ENCODE measurements at places on chromosomes 12 and 14. TPM values are rescaled to one million over a fixed set of nuclear protein-coding genes. Genes with fewer than 3 reads are reported as not detected.

DNA sequence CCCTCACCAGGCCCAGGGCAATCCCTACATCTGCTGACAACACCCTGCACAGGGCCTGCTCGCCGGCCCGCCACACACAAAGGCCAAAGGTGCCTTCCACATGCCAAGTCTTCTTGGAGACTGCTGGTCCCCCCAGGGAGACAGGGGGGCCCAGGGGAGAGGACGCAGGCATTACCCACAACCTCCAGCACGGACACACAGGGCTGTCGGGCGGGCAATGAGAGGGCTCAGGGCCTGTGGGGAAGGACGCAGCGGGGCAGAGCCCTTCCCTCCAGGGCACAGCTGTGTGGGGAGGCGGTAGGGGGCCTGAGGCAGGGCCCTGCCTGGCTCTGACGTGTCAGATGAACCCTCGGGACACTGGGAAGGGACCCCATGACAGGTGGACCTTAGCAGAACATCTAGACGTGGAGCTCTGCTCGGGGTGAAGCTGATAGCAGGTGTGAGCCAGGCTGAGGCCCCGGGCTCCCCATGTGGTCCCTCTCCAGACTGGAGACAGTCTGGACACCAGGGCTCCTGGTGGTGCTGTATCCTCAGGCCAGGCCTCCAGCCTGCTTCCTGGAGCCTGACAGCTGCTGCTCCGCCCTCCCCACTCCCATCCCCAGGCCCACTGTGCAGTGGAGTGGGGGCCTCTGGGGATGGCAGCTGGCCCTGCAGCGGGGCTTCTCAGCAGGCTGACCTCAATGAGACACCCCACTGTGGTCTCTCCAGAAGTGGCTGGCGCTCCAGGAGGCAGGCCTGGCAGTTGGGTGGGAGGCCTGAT lies 31.6 kb upstream of the NUDT14 start:
- H3K4me1 ChIP-seq, result no peaks in the 10 kb centered on the region
- no peaks in the 10 kb centered on the region for H3K27me3 ChIP-seq
- no peaks in the 10 kb centered on the region for H3K36me3 ChIP-seq
- H3K27ac ChIP-seq, result no peak overlapping the region
- H3K4me3 ChIP-seq, result no peak overlapping the region

- no peaks in the 10 kb centered on the region for H3K27me3 ChIP-seq
- no peaks in the 10 kb centered on the region for H3K4me1 ChIP-seq
- peaks cover under 1% of the 10 kb centered on the region for H3K36me3 ChIP-seq
- H3K27ac ChIP-seq, result peak overlapping the region; percentile 54
These were observed 17.3 kb upstream of the TMPRSS12 start for GRCh38 chr12:50825372-50825838.

- peak; percentile 68 for DNase-seq
- peak within 1 kb of the TSS; percentile 62 for H3K4me3 ChIP-seq
- H3K27me3 ChIP-seq, result peaks cover 18% of the 10 kb centered on the region
These were observed at the start of gene AGAP2 for GRCh38 chr12:57738661-57739237. Gene AGAP2 (minus strand): TSS chr12:57738742. CDS start chr12:57738246, 496 bp downstream.

DNA sequence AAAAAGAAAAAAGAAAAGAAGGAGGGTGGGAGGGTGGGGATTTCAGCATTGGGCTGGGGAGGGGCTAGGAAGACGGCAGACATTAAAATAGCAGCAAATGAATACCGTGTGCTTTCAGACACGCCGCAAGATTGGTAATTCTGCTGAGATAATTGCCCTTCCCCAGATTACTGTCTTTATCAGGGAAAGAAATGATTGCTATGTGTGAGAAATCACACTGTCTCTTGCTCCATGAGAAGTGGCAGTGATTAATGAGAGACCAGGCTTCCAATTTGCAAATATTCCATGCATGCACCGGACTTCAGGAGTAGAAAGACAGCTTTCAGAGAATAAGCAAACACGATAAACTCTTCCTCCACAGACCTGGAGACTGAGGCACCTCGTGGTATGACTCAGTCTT lies 7.6 kb upstream of the KCNA5 start:
- no peaks in the 10 kb centered on the region for H3K4me1 ChIP-seq
- no peak overlapping the region for H3K27ac ChIP-seq
- H3K36me3 ChIP-seq, result no peaks in the 10 kb centered on the region

DNA sequence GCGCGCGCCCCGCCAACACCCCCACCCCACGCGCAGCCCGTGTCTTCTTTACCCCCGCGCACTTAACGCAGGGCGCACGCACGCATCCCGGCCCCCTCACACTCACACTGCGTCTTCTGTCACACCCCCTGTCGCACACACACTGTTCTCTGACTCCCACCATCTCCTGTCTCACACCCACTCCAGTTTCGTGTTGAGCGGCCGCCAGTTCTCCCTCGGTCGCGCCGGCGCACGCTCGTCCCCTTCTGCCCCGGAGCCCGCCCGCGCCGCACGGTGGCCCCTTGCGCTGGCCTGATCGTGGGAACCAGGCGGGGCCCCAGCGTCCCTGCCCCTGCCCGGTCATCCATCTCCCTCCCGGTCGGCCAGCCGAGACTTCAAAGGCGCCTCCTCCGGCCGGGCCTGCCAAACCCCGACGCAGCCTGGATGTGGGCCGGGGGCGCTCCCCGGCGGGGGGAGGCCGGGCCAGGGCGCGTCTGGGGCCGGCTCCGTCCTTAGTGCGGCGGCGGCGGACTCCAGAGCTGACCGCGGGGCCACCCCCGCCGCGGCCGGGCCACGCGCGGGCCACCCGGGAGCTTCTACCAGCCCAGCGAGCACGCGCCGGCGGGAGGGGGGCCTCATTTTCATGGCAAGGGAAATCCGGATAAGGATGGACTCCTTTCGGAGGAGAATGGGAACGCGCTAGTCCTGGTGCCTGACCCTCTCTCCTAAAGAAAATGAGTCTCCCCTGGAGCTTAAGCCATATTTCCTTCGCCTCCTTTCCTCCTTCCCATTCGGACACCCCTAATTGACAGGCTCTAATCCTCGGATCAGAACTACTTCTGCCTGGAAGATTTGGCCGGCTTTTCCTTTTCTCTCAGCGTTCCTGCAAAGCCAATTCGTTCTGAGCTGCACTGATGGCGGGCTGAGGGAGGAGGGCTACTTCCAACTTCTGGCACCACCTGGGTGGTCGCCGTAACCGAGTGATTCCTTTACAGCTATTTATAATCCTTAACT lies 82.0 kb upstream of the HMGA2 start:
- peak overlapping the region; percentile 79 for H3K4me3 ChIP-seq
- H3K36me3 ChIP-seq, result no peaks in the 10 kb centered on the region
- H3K4me1 ChIP-seq, result peaks cover 6% of the 10 kb centered on the region
- DNase-seq, result peak; percentile 66
- no peaks in the 10 kb centered on the region for H3K27me3 ChIP-seq

DNA sequence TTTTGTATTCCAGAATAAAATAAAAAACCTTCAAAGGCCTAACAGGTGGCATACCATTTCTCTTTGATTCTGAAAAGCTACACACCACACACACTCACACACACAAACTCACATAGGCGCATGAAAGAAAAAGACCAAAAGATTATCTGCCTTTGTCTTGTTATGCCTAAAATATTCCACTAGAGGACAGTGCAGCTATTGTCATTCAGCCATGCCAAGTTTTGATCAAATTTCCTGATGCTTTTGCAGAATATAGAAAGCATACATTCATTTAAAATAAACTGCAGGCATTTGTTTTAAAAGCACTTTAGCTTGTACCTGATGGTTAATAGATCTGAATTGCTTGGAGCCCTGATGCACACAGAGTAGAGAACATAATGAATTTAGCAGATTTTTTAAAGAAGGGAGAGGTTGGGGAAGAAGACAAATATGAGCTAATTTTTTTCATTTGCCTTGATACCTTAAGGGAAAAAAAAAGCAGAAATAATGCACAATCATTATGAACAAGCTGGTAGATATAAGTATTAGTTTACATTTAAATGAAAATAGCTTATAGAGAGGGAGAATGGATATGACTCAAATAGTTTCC lies 1766.9 kb upstream of the SEL1L start:
- no peaks in the 10 kb centered on the region for H3K36me3 ChIP-seq
- H3K27ac ChIP-seq, result peak overlapping the region; percentile 50

DNA sequence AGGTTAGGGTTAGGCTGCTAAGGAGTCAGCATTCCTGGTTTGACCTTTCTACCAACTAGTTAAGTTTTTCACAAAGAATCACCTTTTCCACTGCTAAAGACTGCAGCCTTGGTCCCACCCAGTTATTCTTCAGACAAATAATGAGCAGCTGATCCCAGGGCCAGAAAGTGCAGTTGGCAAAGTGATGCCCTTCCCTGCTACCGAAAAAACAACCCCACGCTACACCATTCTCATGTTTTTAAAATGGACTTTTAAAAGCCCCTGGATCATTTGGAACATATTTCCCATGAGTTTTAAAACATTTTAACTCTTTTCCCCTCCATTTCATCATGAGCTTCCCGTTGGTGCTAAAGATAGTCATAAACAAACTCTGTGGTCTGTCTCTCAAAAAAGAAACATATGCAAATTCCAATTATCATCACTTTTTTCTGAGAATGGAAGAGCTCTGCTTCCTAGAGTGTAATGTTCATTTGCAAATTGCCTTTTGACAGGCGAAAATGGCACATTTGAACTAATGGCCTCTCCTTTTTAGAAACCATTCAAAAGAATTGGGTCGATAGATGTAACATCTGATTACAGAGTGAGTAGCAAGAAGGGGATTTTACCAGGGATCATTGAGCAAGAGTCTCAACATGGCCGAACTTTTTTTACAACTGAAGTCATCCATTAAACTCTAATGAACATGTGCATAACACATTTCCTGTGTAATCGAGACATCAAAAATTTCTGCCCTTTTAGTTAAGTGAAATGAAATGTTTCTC lies 129.3 kb upstream of the RAP1B start:
- peak; percentile 75 for DNase-seq
- peaks cover 24% of the 10 kb centered on the region for H3K4me1 ChIP-seq
- H3K36me3 ChIP-seq, result no peaks in the 10 kb centered on the region
- H3K27ac ChIP-seq, result peak overlapping the region; percentile 33
- H3K27me3 ChIP-seq, result no peaks in the 10 kb centered on the region
- H3K4me3 ChIP-seq, result no peak overlapping the region

DNA sequence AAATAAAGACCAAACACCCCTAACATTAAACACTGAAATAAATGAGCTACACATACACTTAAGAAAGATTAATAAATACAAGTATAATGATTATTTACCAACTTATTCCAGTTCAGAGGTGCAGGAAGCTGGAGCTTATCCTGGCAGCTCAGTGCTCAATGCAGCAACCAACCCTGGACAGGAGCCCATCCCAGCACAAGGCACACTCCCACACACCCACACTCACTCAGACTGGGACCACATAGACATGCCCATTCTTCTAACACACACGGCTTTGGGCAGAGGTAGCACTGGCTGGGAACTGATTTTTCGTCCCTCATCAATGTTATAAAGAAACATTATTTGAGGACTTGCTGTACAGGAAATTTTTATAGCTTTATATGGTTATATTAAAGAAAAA lies 797.4 kb downstream of the RPS29 start:
- no peak overlapping the region for H3K27ac ChIP-seq
- H3K36me3 ChIP-seq, result no peaks in the 10 kb centered on the region
- no peaks in the 10 kb centered on the region for H3K27me3 ChIP-seq
- H3K4me1 ChIP-seq, result peaks cover 4% of the 10 kb centered on the region

DNA sequence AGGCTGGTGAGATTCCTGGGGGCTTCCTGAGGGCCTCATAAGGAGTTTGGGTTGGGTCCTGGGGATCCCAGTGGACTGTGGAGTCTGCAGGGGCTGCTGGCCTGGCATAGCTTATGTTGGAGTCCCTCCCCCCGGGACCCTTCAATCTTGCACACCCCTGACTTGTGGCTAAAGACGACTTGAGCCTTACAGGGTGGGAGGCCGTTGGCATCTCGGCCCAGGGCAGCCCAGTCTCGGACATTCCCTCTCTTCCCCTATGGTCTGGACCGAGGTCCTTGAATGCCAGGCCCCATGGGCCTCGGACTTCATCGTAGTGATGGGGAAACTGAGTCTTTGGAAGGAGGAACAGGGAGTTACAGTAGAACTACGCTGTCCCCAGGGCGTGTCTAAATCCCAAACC lies 12.5 kb downstream of the RTL1 start:
- no peak overlapping the region for H3K27ac ChIP-seq
- no peak overlapping the region for H3K4me3 ChIP-seq
- H3K27me3 ChIP-seq, result no peaks in the 10 kb centered on the region
- no peak for DNase-seq
- no peaks in the 10 kb centered on the region for H3K36me3 ChIP-seq

- no peaks in the 10 kb centered on the region for H3K36me3 ChIP-seq
- H3K4me1 ChIP-seq, result no peaks in the 10 kb centered on the region
- no peaks in the 10 kb centered on the region for H3K27me3 ChIP-seq
- H3K4me3 ChIP-seq, result no peak overlapping the region
- H3K27ac ChIP-seq, result no peak overlapping the region
- DNase-seq, result no peak
These were observed 22.6 kb downstream of the GPHB5 start for GRCh38 chr14:63296060-63296563.

GRCh38 chr14:75562489-75562888 lies 15.9 kb upstream of the FLVCR2 start:
- H3K27ac ChIP-seq, result no peak overlapping the region
- H3K27me3 ChIP-seq, result peaks cover 9% of the 10 kb centered on the region
- H3K4me3 ChIP-seq, result no peak overlapping the region
- no peak for DNase-seq
- no peaks in the 10 kb centered on the region for H3K4me1 ChIP-seq

- H3K4me1 ChIP-seq, result peaks cover 51% of the 10 kb centered on the region
- no peaks in the 10 kb centered on the region for H3K36me3 ChIP-seq
- H3K27me3 ChIP-seq, result no peaks in the 10 kb centered on the region
- no peak overlapping the region for H3K4me3 ChIP-seq
- no peak for DNase-seq
These were observed 159.5 kb downstream of the KIF26A start for GRCh38 chr14:104297721-104298401.

GRCh38 chr12:97127061-97127460 lies 220.0 kb downstream of the NEDD1 start:
- no peaks in the 10 kb centered on the region for H3K36me3 ChIP-seq
- no peak for DNase-seq
- H3K27me3 ChIP-seq, result peaks cover 25% of the 10 kb centered on the region

- no peaks in the 10 kb centered on the region for H3K27me3 ChIP-seq
- H3K36me3 ChIP-seq, result peaks cover 16% of the 10 kb centered on the region
- no peak overlapping the region for H3K27ac ChIP-seq
- H3K4me1 ChIP-seq, result peaks cover 11% of the 10 kb centered on the region
These were observed 12.4 kb downstream of the COPZ1 start for GRCh38 chr12:54337280-54337842.

GRCh38 chr14:104810316-104810715 lies 9.4 kb downstream of the ZBTB42 start:
- no peak for DNase-seq
- no peaks in the 10 kb centered on the region for H3K36me3 ChIP-seq
- no peaks in the 10 kb centered on the region for H3K27me3 ChIP-seq
- H3K4me3 ChIP-seq, result no peak overlapping the region

- no peaks in the 10 kb centered on the region for H3K27me3 ChIP-seq
- H3K36me3 ChIP-seq, result no peaks in the 10 kb centered on the region
- H3K27ac ChIP-seq, result peak overlapping the region; percentile 59
- H3K4me1 ChIP-seq, result peaks cover 83% of the 10 kb centered on the region
- no peak for DNase-seq
These were observed 352.9 kb upstream of the RGS6 start for GRCh38 chr14:71579331-71579730.

- no peak overlapping the region for H3K27ac ChIP-seq
- no peak for DNase-seq
- peaks cover 8% of the 10 kb centered on the region for H3K4me1 ChIP-seq
- no peaks in the 10 kb centered on the region for H3K27me3 ChIP-seq
These were observed 15.5 kb downstream of the HDAC7 start for GRCh38 chr12:47804171-47804570.

The SMIM41 gene
- 0.24 TPM for total RNA-seq

The TDRD9 gene
- total RNA-seq, result not detected

The RNASE1 gene
- total RNA-seq, result not detected

The RND1 gene
- total RNA-seq, result 2.0 TPM

The LTBR gene
- total RNA-seq, result 25.7 TPM

The GYS2 gene
- not detected for total RNA-seq

The OR4K14 gene
- total RNA-seq, result not detected

The PCED1B gene
- 3.1 TPM for total RNA-seq

The RIMKLB gene
- 21.9 TPM for total RNA-seq

The FAM181A gene
- not detected for total RNA-seq

The RHEBL1 gene
- 1.6 TPM for total RNA-seq
